ENCODE measurements at places on chromosomes 6 and 20.

GRCh38 chr6:27156874-27157458, 90.5 kb upstream of the PRSS16 start:
- no peak for DNase-seq

- DNase-seq, result no peak
Measured at GRCh38 chr20:54347166-54347833, 128.1 kb upstream of the DOK5 start.

DNA sequence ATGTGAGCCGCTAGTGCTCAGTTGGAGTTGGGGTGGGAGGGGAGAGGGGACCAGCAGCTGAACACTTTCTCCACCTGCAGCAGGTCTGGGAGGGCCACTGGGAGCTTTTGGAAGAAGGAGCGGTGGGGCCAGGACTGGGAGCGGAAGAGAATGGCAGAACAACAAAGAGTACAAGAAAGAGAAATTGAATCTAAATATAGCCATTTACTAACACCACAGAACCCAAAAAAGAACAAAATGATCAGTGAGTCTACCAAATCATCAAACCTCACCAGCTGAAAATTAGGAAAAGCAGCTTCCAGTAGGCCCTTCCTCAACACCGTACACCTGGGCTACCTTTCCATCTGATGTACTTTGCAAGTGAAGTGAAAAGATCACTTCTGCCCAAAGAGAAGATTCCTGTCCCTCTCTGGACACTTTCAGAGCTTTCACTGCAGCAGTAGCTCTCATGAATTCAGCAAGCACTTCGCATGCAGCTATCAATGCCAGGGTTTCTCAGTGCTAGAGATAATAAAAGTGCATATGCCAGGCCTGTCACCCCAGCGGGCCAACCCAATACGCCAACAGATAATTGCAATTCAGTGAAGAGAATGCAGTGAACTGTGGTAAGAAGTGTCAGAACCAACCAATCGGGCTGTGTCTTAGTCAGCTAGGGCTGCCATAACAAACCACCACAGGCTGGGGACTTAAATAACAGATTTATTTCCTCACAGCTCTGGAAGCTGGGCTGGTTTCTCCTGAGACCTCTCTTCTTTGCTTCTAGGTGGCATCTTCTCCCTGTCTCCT, 597 bp downstream of the LY86 start:
- DNase-seq, result no peak

DNA sequence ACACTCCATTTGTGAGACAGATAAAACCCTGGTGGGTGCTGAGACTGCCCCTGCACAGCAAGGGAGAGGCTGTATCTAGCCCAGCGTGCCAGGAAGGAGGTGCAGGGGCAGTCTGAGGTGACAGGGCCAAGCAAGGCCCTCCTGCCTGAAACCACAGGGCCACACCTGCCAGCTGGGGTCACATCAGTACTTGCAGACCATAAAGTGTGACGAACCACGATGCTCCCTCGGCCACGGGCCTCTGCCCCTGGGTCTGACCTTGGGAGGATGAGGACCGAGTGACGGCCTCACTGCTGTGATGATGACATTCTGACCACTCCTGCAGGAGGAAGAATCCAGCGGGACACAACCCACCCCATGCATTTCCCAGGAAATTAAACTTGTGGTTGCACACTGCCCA, 75.1 kb downstream of the NINL start:
- no peak for DNase-seq

GRCh38 chr6:53926505-53926904, 131.7 kb downstream of the LRRC1 start:
- DNase-seq, result no peak

DNA sequence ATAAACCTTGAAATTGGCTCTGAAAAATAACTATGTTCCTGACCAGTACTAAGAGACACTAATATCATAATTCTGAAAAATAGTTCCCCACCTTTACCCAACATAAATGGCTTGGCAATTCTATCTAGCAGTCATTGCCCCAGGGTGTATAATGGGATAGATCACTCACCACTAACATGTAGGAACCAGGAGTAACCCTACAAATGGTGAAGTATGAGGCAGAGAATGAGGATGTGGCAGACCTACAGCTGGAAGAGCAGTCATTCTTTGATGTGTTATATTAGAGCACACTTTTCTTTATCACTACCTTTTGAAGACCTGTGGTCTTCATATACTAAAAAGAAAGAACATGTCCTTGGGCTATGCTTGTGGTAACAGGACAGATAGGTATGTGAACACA, 136.5 kb upstream of the SYNDIG1 start:
- DNase-seq, result no peak

GRCh38 chr6:47086051-47086770, 44.1 kb upstream of the ADGRF1 start:
- DNase-seq, result no peak

DNA sequence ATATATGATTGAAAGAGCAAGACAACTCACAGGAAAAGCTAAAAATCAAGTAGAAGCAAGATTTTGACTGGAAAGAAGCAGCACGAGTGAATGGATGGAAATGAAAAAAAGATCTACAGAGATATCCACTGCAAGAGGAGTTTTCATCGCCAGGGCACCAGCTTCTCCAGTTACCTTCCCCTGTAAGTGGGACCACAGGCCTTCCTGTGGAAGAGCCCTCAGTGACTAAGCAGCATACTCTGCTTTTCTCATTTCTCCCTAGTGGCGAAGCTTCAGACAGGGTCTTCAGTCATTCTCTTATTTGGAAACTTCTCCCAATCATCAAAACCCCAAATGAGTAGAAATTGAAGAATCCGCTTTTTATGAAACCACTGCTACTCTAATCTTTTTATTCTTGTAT, 40.5 kb downstream of the ADGRB3 start:
- DNase-seq, result no peak

GRCh38 chr6:53109612-53110011, 39.0 kb downstream of the GCM1 start:
- no peak for DNase-seq

DNA sequence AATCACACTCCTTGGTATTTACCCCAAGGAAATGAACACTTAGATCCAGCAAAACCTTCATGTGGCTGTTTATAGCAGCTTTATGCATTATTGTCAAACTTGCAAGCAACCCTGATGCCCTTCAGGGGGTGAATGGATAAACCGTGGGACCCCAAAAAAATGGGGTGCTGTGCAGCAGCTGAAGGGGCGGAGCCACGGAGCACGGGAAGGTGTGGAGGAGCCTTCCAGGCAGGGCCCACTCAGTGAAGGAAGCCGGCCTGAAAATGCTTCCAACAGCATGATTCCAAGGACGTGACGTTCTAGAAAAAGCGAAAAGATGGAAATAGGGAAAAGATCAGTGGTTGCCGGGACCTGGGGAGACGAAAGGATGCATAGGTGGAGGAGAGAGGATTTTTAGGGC, 25.6 kb upstream of the FRMD1 start:
- DNase-seq, result no peak

DNA sequence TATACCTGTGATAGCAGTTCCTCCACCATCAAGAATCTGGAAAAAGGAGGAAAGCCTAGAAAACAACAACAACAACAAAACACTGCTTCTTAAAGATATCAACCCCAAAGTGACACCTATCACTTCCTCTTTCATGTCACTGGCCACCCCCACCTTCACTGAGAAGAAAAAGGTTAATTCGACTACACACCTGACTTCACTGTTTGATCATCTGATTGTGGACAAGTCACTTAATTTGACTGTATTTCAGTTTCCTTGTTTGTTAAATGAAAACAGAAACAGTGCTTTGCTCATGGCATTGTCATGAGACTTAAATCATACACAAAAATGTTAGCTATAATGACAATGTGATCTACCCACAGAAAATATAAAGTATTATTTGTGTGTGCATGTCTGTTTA, 280.6 kb upstream of the SULF2 start:
- DNase-seq, result no peak

- DNase-seq, result no peak
Measured at GRCh38 chr6:108801366-108801765, 46.9 kb upstream of the ARMC2 start.

DNA sequence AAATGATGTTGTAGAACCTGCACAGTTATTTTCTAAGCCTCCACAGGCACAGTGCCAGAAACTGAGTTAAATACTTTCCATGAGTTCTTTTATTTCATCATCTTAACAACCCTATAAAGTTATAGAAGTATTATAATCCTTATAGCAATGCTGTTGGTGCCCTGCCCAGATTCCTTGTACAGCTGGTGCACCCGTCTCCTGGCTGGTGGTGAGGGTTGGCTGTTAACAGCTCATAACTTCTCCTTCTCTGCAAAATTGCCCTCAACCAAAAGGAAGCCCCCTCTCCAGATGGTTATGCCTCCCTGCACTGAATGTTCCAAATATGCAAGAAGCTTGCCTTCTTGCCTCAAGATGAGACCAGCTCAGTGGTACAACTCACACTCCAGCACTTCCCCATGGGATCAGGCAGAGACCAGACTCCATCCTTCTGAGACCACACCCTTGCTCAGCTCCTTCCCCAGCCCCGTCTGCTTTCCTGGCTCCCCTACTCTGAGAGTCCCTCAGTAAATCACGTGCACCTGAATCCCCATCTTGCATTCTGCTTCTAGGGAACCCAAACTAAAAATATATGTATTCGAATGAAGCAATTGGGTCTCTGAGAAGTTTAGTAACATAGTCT, 304.4 kb upstream of the PLCB4 start:
- DNase-seq, result no peak

DNA sequence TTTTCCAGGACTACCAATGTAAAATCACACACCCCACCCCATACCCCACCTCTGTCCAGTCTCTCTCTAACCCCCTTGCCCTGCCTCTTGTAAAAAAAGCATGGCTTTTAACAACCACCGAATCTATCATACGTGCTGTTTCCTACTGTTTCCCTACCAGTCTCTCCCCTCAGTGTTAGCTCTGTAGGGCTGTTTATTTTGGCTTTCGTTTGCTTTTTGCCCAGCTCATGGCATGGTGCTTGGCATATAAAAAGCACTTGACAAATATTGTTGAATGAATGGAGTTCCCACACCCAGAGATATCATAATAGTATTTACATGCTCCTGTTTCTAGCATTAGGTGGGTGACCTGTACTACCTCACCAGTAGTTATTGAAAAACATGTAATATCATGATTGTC, 148.2 kb downstream of the OPRM1 start:
- DNase-seq, result no peak

DNA sequence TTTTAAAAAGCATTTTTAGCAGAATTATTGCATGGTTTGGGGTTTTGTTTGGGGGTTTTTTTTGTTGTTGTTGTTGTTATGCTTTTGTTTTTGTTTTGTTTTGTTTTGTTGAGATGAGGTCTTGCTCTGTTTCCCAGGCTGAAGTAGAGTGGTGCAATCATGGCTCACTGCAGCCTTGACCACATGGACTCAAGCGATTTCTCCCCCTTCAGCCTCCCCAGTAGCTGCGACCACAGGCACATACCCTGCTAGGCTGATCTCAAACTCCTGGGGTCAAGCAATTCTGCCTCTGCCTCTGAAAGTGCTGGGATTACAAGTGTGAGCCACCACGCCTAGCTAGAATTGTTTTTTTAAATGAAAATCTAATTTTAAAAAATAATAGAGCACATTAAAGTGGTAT, 35.7 kb downstream of the UBR2 start:
- DNase-seq, result no peak

- DNase-seq, result peak; percentile 61
Measured at GRCh38 chr6:41602864-41603608, 35.2 kb upstream of the MDFI start.

DNA sequence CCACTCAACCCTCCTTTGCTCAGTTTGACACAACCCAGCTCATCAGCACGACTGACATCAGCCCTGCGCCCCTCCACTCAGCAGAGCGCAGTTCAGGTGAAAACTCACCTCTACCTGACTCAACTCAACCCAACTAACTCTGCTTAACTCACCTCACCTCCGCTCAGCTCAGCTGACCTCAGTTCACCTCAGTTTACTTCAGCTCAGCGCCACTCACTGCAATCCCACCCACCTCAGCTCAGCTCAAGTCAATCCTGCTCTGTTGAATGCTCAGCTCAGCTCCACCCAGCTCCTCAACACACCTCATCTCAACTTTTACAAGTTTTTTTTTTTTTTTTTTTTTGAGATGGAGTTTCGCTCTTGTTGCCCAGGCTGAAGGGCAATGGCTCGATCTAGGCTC, 39.6 kb downstream of the CEBPB start:
- no peak for DNase-seq

DNA sequence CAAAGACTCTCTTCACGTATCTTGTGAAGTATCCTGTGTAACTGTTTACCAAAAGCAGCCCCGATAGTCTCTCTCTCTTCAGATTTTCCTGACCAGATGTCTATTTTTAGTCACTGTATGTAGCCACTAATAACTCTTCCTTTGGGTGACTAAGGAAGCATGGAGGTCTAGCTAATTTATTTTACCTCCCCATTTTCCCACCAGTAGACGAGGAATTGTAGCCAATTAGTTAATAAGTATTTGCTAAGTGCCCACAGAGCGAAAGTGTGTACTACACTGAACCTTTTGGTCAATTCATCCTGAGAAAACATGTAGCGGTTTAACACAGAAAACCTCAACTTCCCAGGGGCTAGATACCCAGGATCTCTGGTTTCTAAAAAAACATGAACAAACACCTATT, 180.6 kb downstream of the TBX18 start:
- DNase-seq, result no peak

DNA sequence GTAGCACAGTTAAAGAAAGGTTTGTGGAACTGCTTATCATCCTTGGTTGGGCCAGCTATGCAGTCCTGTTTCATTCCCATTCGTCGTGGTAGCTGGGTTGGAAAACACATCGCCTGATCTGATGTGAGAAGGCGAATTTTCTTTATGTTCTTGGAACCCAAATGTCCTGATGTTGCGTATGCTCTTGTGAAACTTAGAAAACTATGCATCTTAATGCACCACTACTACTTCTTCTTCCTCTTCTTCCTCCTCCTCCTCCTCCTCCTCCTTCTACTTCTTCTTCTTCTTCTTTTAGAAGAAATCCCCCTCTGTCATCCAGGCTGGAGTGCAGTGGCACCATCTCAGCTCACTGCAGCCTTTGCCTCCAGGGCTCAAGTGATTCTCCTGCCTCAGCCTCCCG, 381.6 kb downstream of the UTRN start:
- DNase-seq, result no peak

GRCh38 chr6:36133912-36134311, 3.6 kb downstream of the MAPK13 start:
- DNase-seq, result no peak

- DNase-seq, result no peak
Measured at GRCh38 chr6:69580706-69581105, 216.1 kb downstream of the LMBRD1 start.

DNA sequence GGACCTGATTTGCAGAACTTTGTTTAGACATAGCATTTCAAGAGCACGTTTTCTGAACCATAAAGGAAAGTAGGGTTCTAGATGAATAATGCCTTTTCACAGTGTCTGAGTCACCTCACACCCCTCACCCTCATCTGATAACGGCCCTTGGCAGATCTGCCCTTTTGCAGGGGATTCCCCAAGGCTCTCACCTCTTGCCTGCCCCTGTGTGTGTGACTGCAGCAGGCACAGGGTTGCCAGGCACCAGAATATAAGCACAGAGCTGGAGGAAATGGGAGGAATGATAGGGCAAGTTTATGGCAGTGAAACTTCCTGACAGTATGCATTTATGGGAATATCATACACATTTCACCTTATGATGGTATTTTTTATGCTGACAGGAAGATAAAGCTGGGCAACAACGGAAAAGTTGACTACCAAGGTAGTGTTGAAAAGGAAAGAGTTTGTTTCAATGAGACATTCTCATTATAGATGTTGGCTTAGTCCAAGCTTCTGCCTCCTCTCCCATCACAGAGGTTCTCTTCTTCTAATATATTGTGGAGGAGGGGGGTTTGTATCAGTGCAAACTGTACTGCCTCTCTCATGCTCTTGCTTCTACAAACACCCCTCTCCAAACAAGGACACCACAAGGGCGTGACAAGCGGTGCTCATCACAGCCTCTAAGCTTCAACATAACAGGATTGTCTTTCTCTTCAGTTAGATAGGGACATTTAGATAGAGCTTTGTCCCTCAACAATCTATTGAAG, 101.5 kb upstream of the BACH2 start:
- no peak for DNase-seq

Data from SW 1271 (cell line).